ENCODE measurements at places on chromosomes 6 and 20.

DNA sequence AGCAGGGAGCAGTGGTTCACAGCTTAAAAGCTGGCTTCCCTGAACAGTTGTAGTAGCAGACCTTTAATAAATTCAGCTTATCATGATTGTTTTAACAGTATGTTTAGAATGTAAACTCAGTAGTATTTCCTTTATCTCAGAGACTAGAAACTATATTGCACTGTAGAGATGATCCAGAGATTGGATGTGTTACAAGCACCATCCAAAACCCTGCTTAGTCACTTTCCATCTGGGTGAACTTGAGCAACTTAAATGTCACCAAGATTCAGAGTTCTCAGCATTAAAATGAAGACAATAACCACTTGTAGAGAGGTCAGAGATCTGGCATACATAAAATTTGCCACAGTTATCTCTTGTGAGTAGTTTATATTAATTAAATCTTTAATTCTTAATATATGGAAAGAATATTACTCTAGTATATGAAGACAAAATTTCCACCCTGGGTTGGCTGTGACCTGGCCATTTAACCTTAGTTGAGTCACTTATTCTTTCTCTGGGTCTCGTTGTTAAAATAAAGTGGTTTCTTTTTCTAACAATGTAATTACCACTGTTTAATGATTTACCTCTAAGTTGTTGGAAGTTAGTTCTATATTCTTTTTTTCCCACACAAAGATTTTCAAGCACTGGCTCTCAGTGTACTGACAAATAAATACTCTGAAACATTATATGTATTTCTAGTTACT, 239.2 kb upstream of the FKBP1C start:
- DNase-seq: no peak

DNA sequence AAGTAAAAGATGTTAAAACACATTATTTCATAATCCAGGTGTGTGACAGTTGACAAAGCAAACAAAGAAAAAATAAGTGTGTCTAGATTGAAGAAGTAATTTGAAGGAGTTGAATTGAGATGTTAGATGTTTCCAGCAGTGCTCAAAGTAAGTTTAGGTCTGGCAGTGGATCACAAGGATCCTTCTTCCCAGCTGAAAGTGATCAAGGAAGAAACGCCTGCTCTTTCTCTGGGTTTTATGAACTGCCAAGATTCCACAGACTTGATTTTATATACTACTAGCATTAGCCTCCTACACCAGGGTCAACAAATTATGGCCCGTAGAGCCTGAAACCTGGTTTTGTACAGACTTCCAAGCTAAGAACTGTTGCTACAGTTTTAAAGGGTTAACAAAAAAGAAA, 30.3 kb downstream of the STX7 start:
- DNase-seq: no peak

GRCh38 chr6:46513533-46513932, 22.3 kb upstream of the RCAN2 start:
- DNase-seq: no peak

DNA sequence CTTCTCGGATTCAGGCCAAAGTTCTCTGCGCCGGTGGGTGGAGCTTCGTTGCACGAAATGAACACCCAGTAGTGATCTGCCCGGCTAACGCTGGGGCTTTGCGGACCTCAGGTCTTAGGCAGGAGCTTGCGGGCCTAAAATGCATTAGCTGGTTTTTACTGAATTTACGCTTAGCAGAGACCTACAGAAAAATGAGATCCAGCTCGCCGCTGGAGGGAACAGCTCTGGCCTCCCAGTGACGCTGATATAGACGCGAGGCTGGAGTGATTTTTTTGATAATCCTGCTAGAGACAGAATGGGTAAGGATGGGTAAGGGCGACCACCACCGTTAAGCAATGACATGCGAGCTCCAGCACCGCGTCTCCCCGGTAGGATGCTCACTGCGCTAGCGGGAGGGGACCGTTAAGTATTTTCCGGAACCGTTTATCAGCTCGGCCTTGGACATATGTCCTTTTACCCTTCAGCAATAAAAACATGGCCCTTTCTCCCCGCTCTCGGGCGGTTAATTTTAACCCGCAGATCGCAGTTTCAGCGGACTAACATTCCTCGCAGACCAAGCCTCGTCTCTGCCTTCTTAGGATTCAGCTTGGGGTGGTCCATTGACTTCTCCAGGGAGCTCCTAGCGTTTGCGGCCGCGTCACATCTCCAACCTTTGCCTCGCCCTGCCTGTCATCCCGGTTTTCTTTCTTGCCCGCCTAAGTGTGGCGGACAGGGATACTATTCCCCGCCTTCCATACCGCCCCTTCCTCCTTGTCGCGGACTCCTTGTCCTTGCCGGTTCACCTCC, 109.3 kb downstream of the GPX5 start:
- DNase-seq: no peak

DNA sequence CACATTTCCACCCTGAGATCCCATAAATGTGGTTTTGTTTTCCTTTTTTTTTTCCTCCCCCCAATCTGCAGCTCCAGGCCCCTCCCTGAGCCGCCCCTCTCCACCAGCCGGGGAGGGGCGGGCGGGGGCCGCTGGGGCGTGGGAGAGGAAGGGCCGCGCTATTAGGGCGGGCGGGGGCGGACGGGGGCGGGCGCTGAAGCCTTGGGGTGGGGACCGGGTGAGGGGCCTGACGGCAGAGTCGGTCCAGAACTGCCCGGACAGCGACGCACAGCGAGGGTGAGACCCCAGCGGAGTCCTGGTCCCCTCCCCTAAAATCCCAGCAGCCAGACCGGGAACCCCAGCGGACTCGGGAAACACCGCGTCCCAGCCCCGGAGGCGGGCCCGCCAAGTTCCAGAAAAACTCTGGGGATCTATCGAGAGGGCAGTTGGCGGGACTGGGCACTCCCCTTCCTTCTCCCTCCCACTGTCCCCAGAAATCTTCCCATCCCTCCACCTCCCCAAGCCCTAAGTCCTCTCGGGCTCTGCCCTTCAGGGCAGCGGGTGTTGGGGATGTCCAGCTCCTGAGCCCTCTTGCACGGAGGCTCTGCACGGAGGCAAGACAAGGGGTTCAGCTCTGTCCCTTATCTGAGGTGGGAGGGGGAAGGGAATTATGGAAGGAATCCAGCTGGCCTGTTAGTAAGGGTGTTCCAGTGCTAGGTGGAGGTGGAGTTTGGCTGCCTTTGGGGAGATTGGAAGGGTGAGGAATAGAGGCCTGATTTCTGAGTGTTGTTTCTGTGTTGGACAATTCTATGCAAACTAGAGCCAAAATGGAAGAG, at the start of gene PRICKLE4:
Gene PRICKLE4, plus strand, starts transcription at position 232 of the 815 bp plus-strand sequence. CDS start 2,692 bp downstream, outside the sequence.
- DNase-seq: no peak

GRCh38 chr6:166106076-166106686, 61.5 kb downstream of the TBXT start:
- DNase-seq: peak; percentile 83

DNA sequence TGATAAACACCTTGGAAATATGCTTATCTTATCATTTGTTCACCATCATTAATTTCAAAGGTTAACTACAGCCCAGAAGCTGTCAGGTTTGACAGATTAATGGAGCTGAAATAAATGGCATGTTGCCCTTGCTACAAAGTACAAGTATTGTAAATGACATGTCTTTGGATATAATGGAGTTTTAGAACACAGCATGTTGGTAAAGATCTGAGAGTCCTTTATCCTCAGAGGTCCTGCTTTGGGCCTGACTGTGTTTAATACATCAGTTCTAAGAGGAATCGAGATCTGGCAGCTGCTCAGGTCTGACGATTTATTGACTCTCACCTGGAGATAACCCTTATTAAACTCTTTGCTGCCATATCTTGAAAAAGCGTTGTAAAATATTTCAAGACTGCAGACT, 222.7 kb upstream of the OPRM1 start:
- no peak for DNase-seq

DNA sequence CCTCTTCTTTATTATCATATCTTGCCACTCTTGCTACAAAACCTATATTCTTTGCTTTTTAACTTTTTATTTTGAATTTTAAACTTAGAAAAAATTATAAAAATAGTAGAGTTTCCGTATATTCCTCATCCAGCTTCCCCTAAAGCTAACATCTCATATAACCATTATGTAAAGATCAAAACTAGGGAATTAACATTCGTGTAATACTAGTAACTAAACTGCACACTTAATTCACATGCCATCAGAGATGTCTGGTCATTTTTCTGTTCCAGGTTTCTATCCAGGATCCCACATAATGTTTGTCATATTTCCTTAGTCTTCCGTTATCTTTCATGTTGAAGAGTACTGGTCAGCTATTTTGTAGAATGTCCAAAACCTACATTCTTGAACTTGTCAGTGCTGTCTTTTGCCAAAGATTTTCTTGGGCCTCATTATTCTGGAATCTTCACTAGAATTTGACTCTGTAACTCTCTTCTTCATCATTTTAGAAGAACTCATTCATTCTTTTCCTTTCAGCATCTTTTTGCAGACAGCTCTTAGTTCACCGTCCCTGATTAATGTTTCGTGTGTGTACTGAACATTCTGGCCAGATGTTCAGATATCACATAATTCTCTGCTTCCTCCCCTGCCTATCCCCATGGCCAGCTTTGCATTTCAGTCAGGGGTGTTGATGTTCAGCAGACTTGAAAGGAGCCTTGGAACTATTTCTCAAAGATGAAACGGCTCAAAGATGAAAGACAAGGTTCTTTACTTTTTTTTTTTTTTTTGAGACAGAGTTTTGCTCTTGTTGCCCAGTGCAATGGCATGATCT, 9.4 kb downstream of the CTNNBL1 start:
- DNase-seq: no peak

DNA sequence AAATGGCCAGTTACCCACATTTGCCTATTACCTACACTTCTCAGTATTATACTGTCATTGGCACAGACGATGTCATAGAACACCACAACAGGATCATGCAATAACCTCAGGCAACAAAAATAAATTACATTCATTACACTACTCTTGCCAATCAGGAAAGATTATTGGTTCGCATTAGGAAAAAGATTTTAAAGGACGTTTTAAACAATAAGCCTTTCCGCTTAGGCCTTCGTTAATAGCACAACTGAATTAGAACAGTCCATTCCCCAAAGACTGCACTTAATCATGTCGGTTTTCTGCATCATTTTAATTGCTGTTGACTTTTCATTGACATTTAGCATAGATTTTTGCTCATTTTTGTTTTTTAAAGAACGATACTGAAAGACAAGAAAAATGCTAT, 912 bp upstream of the SENP6 start:
- no peak for DNase-seq

DNA sequence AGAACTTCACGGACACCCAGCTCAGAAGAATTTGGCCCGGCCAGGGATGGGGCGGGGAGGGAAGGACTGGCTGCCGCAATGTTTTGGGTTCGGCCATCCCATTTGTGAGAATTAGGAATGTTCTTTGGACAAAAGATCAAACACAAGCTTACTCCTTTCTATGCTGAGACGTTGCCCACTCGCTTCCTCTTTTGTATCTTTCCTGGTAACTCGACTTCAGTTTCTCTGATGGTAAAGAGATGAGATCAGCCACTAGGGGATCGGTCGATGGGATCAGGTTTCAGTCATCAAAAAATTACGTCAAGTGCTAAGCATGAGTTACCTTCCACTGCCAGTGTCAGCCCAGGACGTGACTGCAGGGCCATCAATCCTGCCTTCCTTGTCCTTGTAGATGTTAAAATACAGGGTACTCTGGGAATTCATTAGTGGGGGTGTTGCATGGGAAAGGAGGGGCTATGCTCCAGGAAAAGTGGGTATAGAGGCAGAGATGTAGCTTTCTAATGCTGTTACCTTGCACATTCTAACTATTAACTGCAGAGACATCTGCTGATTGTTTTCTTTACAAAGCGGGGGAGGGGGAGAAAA, 190.2 kb downstream of the TSHZ2 start:
- DNase-seq: no peak

DNA sequence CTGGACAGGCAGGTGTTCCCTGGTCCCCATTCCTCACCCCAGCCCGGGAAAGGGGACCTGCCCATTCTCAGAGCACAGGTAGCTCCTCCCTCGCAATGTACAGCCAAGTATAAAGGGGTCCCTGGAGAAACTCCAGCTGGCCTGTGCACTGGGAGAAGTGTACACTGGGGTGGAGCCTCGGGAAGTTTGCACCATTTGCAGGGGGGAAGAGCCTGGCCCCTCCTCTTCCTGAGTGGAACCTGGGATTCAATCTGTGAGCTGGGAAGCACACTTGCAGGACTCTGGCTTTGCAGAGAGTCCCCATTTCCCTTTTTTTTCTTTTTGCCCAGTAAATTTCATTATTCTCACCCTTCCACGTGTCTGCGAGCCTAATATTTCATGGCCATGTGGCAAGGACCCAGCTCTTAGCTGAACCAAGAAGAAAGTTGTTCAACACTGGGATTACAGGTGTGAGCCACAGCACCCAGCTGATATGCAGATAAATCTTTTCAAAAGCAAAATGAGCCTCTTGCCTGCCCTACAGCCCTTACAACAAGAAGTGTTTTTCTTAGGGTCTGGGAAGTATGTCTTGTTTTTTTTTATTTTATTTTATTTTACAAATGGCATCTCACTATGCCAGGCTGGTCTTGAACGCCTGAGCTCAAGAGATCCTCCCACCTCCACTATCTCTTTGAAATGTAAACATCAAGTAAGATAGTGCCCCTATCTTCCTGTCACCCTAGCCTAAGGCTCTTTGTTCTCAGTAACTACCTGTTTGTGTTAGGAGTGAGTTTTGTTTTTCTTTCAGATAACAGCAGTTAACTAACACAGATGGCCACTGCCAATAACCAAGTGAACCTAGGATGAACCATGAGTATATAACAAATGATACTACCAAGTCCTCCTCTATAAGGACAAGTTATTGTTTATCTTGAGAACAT, 9.3 kb upstream of the RNGTT start:
- no peak for DNase-seq

- DNase-seq: no peak
Measured at GRCh38 chr20:53080687-53080962, 108.5 kb downstream of the TSHZ2 start.

DNA sequence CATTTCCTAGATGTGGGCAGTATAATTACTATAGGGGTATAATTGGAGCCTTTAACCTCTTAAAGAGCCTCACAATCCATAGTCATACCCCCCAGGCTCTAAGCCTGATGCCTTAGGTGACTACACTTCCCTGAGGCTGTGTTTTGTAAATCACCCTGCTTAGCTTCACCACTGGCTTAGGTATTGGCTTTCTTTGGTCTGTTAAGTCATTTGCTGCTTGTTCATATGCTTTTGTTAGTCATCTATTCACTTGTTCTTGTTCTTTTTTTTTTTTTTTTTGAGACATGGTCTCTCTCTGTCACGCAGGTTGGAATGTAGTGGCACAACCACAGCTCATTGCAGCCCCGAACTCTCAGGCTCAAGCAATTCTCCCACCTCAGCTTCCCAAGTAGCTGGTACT, 26.7 kb downstream of the KAT14 start:
- no peak for DNase-seq

GRCh38 chr6:31702405-31702818, 712 bp downstream of the ABHD16A start:
- no peak for DNase-seq

- no peak for DNase-seq
Measured at GRCh38 chr6:65638047-65638831, 68.8 kb downstream of the EYS start.

GRCh38 chr6:4281341-4282293, 146.2 kb upstream of the ECI2 start:
- DNase-seq: peak; percentile 20

- DNase-seq: no peak
Measured at GRCh38 chr6:117380298-117380697, 45.4 kb downstream of the ROS1 start.

GRCh38 chr20:22385602-22386305, 198.6 kb downstream of the FOXA2 start:
- no peak for DNase-seq
